ENCODE measurements at places on chromosomes 1 and 21.

DNA sequence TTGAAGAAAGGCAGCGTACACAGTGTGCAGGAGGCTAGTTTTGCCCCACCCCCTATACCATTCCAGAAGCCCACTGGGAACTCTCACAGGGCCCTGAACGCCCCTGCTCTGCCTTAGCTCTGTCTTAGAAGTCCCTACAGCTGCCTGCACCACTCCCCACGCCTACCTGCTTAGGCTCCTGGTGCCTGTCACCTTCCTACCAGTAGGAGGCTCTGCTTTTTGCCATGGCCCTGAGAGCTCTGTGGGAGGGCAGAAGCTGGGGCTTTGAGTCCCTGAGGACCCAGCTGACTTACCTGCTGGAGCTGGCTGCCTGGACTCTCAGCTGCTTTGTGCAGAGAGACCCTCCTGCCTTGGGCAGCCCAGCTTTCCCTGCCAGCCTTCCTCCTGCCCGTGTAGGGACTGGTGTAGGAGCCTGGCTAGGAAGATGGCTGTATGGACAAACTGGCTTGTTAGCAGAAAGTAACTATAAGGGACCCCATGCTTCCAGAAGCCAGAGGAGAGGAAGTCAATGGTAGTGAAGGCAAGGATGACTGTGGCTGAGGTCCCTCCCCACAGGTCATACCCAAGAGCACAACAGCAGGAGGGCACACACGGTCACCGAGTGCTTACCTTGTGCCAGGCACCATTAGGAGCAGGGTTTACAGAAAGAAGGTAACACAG, 9.8 kb upstream of the CELSR2 start:
- DNase-seq = peak; percentile 48

- peak; percentile 96 for DNase-seq
Observed at GRCh38 chr1:1630191-1630964, 1.6 kb upstream of the MMP23B start.

DNA sequence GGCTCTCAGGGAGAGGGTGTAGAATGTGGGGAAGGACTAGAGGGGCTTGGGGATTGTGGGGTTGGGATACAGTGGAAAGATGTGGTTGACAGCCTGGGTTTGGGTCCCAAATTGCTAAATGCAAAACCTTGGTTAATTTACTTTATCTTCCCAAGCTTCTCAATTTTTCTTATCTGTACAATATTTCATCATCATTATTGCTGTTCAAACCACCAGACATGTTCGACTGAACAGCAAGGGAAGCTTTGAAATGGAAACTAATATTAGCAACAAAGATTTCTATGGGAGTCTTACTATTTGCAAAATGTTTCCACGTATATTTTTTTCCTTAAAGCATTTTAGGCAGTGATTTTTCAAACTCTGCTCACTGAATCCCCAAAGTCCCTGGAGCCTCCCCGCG, 67.0 kb upstream of the KAZN start:
- DNase-seq = no peak

- no peak for DNase-seq
Observed at GRCh38 chr1:90262791-90263190, 267.9 kb downstream of the ZNF326 start.

- no peak for DNase-seq
Observed at GRCh38 chr1:61981870-61982660, 212.6 kb upstream of the L1TD1 start.

DNA sequence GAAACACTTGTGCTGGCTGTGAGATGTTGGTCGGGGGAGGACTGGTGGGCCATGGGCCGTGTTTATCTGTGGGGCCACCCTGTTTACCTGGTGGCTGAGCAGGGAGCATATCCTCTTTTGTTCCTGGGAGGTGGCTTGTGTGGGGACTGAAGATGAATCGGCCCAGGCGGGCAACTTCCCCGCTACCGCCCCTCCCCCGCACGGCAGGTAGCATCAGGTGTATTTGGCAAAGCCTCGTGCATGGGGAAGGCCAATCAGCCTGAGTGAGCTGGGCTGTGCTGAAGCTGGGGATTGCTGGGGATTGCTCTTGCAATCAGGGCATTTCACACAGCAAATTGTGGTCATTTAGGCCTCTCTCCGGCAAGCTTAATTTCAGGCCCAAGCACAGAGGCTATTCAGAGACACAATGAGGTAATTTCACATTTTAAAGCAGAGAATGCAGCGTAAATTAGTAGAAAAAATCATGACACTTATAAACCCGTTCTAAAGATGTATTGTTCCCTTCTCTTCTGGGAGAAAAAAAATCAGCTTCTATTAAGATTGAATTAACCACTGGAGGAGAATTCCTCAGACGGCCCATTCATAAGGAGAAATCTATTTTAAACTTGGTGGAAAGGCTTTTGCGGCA, 197.7 kb upstream of the POU3F1 start:
- DNase-seq = no peak

DNA sequence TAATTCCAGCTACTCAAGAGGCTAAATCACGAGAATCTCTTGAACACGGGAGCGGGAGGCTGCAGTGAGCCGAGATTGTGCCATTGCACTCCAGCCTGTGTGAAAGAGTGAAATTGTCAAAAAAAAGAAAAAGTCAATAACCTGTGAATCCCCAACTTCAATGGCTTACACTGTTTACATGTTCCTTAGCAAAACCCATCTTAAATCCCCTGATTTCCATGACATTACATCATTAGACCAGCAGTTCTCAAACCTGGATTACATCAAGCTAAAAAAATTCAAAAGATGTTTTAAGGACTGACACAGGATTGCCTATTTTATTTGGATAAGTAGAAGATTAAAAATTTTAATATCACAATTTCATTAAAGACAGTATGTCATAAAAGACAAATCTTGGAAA, 12.4 kb downstream of the GPBP1L1 start:
- no peak for DNase-seq

DNA sequence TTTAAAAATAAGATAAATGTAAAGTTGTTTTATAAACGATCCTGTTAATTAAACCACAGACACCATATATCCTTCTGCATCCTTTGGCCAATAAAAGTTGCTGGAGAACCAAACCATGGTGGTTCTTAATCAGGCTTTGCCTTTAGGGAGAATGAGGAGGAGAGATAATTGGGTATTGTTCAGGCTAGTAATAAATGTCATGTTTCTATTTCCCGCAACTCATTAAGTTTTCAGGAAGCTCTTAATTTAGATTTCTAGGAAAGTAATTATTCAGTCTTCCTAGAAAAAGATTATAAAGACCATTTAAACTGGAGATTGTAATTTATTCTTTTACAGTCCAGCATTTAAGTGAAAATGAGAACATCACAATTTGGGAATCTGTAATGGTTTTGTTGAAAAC, 34.5 kb downstream of the RAB4A start:
- DNase-seq = no peak
